ENCODE measurements at places on chromosomes 1 and 21. TPM values are rescaled to one million over a fixed set of nuclear protein-coding genes. Genes with fewer than 3 reads are reported as not detected.

DNA sequence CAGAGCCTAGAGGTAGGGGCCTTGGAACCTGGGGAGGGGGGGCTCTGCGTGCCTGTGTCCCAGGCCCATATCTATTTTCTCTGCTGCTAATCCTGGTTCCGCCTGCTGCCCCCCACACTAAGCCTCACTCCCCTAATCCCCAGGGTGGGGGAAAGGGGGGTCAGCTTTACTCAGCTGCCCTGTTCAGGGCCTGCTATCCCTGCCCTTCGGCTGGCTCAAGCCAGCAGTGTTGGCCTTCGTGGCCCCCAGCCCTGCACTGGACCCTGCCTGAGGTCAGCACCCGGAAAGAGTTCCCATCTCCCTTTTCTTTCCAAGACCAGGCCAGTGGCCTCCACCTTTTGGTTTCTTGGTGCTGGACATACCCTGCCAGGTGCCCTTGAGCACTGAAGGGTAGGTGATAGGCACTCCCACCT, 8.4 kb downstream of the ZBTB7B start:
- no peak for DNase-seq

DNA sequence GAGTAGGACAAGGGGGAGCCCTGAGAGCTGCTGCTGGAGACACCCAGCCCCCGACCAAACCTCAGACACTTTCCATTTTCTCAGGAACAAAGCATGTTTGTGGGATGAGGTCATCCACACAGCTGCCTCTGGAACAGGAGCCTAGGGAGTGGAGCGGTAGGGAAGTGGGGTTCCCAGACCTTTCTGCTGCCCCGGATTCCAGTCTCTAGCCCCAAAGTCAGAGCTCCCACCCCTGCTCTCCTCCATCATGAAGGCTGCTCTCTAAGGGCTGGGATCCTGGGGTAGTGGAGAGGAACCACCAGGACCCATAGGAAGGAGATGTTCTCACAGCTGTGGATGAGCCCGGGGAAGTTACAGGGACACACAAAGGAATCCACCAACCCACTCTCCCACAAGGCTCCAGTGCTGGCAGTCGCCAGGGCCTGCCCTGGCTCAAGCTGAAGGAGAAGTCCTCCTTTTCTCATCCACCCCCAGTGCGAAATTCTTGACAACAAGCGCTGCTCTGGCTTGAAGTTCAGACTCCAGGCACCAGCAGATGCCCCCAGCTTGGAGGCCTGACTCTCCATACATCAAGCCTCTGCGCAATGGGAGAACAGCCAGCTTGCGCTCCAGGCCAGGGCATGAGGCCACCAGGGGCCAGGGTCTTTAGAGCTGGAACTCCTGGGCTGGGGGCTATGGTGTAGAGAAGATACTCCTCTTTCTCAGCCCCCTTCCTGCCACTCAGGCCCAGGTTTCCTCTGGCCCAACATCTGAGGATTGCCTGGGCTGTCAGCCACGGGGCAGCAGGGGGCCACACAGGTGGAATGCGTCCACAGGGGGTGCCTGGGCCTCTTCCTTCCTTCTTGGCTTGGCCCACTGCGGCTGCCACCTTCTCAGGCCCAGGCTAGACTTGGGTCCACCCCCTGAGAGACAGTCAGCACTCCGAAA, 4.5 kb downstream of the FHL3 start:
- no peak for DNase-seq

GRCh38 chr1:106061586-106062495, 994.6 kb upstream of the PRMT6 start:
- DNase-seq = no peak

Gene NBPF15
- polyA plus RNA-seq = 33.1 TPM

DNA sequence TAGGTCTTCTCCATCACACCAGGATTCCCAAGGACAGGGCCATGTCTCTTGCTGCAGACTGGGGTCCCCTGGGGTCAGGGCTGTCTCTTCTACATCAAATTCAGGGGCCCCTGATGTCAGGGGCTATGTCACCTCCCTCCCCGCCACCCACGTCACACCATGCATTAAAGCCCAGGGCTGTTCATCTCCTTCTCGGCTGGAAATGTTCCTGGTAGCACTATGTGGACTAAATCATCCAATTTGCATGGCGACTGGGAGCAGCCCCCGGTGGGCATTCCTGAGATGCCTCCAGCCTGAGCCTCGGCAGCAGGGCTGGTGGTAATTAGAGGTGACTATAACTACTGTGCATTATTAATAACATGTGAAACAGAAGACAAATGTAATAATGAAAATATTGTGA, 151.7 kb upstream of the HMGB4 start:
- no peak for DNase-seq
